Tracheal epithelial cell (primary cell): ENCODE measurements at places on chromosomes 2 and 18. TPM values are rescaled to one million over a fixed set of nuclear protein-coding genes. Genes with fewer than 3 reads are reported as not detected.

Gene UGT1A8
- under 0.01 and 0.43 TPM in 2 replicates for total RNA-seq

Gene UGT1A6
- 23.2 and 60.5 TPM in 2 replicates for total RNA-seq

Gene DES
- total RNA-seq = not detected in 2 replicates

Gene SLC5A7
- not detected in 2 replicates for total RNA-seq

Gene NDC80
- 1.9 and 2.4 TPM in 2 replicates for total RNA-seq

Gene IL36B
- total RNA-seq = not detected in 2 replicates

Gene C1QL2
- not detected in 2 replicates for total RNA-seq
